ENCODE measurements at places on chromosomes 5 and 9. TPM values are rescaled to one million over a fixed set of nuclear protein-coding genes. Genes with fewer than 3 reads are reported as not detected.

Gene ANKRD20A1
- polyA plus RNA-seq, result not detected

Gene ZNF608
- not detected for polyA plus RNA-seq

Gene ZCCHC9
- polyA plus RNA-seq, result 18.7 TPM

Gene SLC38A9
- 16.3 TPM for polyA plus RNA-seq
